ENCODE measurements at places on chromosomes 3 and 15.

DNA sequence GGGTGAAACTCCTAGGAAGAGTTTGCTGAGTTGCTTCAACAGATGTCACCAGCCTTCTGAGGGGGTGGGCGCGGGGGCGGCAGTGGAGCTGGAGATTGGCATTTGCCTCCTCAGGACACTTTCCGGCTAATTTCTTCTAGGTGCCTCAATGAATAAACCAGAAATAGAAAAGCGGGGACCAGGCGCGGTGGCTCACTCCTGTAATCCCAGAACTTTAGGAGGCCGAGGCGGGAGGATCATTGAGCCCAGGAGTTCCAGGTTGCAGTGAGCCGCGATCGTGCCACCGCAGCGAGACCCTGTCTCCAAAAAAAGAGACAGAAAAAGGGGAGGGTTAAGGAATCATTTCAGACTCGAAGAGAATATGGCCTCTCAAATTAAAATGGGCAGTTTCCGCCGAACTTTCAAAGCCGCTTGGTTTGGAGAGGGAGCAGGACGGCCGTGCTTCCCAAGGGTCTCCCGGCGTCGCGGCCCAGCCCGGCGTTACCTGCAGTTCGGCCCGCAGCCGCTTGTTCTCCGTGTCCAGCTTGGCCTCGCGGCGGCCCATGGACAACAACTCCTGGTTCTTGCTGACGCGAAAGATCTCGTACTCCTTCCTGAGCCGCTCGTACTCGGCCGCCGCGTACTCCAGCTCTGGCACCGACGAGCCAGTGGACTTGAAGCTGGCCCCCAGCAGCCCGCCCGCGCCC lies 587 bp downstream of the NPHP3 start:
- DNase-seq, result no peak

GRCh38 chr3:141393735-141394076 lies 25.4 kb downstream of the ZBTB38 start:
- DNase-seq, result no peak

DNA sequence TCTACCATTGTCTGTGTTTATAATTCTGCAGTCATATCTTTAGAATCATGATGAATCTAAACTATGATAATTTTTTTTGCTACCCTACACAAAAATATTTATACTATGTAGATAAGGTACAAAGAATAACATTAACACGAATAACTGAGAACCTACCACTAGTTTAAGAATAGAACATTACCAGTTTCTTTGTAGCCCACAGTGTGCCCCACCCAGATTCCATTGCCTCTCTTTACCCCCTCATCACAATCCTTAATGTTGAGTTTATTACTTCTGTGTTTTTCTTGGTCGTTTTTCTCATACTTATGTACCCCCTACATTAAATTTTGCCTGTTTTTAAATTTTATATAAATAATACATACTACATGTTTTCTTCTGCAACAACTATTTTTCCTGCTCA lies 140.5 kb downstream of the BBX start:
- no peak for DNase-seq

DNA sequence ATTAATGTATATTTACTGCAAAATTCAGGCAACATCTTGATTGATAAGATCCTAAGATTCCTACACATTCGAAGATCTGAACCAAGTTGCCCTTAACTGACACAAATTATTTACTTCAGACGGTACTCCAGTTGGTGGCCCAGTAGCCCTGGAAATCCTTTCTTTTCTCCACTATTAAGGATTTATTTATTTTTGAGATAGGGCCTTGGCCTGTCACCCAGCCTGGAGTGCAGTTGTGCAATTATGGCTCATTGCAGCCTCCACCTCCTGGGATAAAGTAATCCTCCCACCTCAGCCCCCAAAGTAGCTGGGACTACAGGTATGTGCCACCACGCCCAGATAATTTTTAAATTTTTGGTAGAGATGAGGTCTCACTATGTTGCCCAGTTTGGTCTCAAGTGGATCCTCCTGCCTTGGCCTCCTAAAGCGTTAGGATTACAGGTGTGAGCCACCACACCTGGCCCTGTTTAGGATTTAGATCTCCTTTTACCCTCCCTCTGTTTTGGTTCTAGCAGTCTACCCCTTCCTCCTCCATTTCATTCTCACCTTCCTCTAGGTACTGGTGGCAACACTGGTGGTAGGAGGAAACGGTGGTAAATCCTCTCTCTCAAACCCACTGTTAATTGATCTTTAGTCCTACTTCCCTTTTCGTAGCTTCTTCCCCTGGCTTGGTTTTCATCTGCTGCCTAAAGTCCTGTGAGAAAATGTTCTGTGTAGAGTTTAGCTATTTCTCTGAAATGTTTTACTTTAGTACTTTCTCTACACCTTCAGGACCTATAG lies 12.7 kb upstream of the ZNF609 start:
- no peak for DNase-seq

GRCh38 chr3:124177071-124177470 lies 185.1 kb upstream of the ROPN1 start:
- no peak for DNase-seq

DNA sequence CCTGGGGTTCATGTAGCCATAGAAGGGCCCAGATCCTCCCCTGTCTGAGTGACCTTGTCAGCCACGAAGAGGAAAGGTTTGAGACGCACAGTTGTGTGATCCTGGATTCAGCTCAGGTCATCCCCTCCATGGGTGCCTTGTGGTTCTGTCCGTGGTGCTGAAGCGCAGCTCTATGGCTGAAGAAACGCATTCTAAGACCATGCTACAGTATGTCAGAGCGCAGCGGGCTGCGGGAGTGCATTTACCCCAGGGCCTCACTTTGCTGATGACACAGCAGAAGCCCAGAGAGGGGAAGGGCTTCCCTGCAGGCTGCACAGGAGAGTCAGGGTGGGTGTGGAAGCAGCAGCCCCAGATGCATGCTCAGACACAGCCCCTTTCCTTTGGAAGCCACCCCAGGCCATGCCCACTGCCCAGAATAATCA lies 68.8 kb upstream of the IQSEC1 start:
- no peak for DNase-seq

GRCh38 chr15:84915606-84915958 lies 31.1 kb downstream of the SLC28A1 start:
- no peak for DNase-seq

- no peak for DNase-seq
Observed at GRCh38 chr3:144426967-144427366, 455.3 kb downstream of the DIPK2A start.

- DNase-seq, result no peak
Observed at GRCh38 chr3:161890147-161890625, 393.6 kb downstream of the OTOL1 start.

DNA sequence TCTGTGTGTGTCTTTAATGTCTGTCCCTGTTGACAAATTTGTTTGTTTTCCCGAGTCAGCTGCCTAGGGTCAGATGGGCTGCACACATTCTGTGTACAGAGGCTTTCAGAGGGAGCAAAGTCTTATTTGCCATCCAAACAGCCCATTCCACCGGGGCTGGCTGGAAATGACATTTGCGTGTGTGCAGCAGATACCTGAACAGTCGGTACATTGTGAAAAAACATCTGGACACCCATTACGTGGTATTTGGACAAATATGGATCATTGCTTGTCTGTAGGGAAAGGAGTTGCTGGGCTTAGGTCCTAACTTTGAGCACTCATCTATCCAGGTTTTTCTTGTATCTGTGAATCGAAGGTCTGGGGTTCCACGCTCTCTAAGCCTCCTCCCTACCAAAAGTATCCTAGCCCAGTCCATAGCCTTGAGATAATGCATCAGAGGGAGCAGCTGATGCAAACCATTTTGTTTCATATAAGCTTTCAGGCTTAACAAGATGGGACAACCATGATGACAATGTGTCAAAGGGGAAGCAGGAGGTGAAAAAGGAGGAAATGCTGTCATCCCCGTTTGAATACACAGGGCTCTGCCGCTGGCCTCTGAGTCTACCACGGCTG lies 22.2 kb upstream of the CMTM8 start:
- DNase-seq, result no peak

DNA sequence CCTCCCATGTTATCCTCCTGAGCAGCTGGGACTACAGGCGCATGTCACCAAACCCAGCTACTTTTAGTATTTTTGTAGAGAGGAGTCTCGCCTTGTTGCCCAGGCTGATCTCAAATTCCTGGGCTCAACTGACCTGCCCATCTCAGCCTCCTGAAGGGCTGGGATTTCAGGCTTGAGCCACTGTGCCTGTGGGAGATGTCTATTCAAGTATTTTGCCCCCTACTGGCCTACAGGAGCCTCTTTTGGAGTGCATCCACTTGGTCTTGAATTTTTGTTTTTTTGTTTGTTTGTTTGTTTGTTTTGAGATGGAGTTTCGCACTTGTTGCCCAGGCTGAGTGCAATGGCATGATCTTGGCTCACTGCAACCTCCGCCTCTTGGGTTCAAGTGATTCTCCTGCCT lies 3.2 kb upstream of the DHX30 start:
- no peak for DNase-seq

GRCh38 chr3:60809857-60810610 lies 441.2 kb downstream of the FHIT start:
- no peak for DNase-seq

- no peak for DNase-seq
Observed at GRCh38 chr15:42348083-42348482, 11.2 kb upstream of the CAPN3 start.

- DNase-seq, result no peak
Observed at GRCh38 chr3:78402720-78403119, 1362.8 kb downstream of the ROBO2 start.

DNA sequence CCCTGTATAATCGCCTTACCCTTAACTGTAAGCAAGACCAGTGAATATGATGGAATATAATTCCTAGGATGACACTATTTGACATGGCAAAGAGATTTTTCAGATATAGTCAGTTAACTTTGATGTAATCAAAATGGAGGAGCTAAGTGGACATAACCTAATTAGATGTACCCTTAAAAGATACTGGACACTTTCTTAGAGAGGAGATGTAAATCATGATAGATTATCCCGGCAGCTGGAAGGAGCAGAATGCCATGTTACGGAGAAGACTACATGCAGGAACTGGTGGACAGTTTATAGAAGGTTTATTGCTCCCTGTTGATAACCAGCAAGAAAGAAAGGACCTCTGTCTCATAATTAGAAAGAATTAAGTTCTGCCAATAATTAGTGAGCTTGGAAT lies 1142.9 kb downstream of the SI start:
- DNase-seq, result no peak

GRCh38 chr3:177237206-177237605 lies 39.9 kb upstream of the TBL1XR1 start:
- no peak for DNase-seq

DNA sequence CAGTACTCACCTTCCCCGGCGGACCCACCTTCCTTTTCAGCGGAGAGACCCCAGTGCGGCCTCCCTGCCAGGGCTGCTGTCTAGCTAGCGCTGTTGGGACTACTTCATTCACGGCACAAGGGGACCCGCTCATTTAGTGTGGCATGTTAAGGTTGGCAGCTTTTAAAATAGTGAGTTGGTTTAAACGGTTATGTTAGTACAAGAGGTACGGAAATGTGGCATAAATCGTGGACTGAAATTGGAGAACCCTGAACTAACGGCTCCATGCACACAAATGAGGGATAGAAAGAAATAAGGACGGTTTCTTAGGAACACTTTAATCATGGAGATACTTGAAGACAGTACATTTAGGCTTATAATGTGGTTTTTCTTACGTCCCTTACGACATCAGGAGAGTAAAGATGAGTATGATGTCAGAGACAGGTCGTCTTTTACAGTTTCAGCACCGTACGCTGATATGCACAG lies 752 bp downstream of the CEP63 start:
- DNase-seq, result no peak

GRCh38 chr3:18086760-18087159 lies 338.4 kb downstream of the SATB1 start:
- no peak for DNase-seq

DNA sequence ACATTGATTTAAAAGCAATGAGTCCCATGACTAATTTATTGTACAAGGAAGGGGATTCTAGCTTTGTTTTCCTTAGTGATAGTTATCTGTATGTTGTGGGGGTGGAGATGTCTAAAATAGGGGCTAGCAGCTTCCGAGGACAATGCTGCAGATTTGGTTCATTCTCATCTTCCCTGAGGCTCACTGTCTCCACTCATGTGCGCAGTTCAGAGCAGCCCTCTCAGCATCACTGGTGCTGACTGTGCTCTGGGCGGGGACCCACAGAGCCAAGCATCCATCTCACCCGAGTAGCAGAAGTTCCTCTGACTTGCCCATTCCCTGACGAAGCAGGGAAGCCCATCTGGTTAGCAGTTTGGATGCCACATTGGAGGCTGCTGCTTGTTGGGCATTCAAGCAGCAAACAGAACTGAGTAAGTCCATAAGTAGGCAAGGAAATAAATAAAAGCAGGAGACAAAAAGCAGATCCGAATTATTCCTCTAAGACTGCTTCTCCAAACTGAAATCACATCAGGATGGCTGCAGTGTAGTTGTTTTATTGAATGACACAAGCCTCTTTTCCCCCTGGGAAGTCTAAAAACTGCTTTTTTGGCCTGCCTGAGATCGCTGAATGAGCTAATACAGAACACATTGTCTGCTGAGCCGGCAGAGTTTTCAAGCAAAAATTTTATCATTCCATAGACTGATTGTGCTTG lies 27.5 kb downstream of the RARB start:
- no peak for DNase-seq

- no peak for DNase-seq
Observed at GRCh38 chr15:59688423-59688781, 718 bp downstream of the BNIP2 start.

- no peak for DNase-seq
Observed at GRCh38 chr3:101813817-101814440, 34.9 kb downstream of the NXPE3 start.

DNA sequence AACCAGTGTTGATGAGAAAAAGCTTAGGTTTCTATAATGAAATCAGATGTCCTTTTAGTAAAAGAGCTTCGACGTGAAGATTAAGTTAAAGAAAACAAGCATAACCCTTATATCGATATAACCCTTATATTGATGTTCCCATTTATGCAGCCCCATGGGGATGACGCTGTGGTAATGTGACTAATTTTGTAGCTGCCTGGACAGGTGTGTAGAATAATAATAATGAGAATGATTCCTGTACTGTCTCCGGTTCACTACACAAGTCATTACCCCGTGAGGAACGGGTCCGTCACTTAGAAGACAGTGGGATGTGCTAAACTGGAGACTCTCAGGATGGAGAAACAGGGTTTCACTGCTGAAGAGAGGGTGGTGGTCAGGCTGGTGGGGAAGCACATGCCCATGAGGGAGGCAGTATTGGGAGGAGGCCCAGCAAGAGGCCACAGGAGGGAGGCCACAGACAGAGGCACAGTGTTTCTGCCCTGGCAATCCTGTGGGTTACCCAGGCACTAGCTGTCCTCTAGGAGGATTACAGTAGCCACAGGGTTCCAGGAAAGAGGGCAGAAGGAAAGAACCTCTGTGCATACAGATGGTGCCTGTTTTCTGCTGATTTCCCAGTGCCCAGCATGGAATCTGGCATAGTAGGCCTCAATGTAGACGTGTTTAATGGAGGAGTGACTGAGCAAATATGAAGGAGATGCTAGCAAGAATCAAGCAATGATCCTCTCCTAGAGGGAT lies 191.1 kb upstream of the TSC22D2 start:
- no peak for DNase-seq
